ENCODE measurements at places on chromosomes 4 and X. TPM values are rescaled to one million over a fixed set of nuclear protein-coding genes. Genes with fewer than 3 reads are reported as not detected.

DNA sequence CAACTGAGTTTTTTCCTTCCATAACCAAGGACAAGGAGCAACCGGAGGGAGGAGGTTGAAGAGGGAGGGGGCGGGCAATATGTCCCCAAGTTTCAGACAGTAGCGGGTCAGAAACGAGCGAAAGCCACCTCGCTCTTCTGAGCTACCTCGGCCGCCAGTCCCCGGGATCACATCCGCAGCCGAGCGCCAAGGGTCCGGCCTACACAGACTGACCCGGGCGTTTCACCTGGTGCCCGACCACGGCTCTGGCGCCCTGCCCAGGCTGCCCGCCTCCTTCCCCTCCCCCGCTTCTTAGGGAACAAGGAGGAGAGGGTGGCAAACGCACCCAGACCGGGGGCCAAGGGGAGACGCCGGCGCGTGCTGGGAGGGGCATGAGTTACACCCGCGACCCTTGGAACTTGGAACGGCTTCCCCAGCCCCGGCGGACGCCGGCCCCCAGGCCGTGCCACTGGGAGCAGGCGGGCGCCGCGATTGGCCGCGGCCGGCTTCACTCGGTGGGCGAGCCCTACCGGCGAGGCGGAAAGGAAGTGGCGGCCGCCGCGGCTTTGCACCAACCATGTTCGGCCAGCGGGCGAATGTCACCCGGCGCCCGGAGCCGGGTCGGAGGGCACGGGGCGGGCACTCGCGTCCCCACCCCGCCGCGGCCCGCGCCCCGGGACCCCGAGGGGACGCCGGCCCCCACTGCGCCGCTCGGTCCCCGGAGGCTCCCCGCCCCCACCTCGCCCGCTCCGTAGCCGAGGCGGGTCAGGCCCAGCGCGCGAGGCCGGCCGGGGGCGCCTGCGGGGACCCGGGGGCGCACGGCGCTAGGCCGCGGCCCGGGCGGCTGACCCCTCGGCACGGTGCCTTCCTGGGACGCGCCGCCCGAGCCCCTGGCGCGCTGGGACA, 1.5 kb downstream of the IRF2 start:
- peaks cover 10% of the 10 kb centered on the region for H3K4me1 ChIP-seq
- peak overlapping the region; percentile 99 for H3K27ac ChIP-seq
- no peaks in the 10 kb centered on the region for H3K36me3 ChIP-seq
- DNase-seq: peak; percentile 73

The KIF4A gene
- total RNA-seq: not detected

The PPP4R3C gene
- total RNA-seq: not detected

DNA sequence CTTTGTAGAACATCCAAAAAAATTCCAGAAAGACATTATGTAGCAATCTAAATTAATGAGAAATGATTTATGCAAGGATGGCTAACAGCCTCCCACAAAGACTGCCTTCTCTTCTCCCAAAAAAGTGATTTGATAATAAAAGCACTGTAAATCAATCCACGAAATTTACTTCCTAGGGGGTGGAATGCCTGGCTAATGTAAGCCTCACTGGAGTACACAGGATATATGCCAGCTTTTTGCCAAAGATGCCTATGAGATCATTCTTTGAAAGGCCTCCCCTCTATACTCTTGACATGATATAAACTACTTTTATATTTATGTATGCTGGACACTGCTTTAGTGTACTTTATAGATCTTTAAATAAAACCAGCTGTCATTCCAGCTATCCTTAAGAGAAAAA, 211.1 kb downstream of the ADAMTS3 start:
- no peak overlapping the region for H3K4me3 ChIP-seq
- H3K27me3 ChIP-seq: no peaks in the 10 kb centered on the region
- DNase-seq: no peak
- H3K4me1 ChIP-seq: no peaks in the 10 kb centered on the region
- no peak overlapping the region for H3K27ac ChIP-seq

- H3K27me3 ChIP-seq: no peaks in the 10 kb centered on the region
- H3K27ac ChIP-seq: no peak overlapping the region
- H3K4me1 ChIP-seq: no peaks in the 10 kb centered on the region
- no peaks in the 10 kb centered on the region for H3K36me3 ChIP-seq
- DNase-seq: no peak
These were observed 309.9 kb downstream of the SPOCK3 start for GRCh38 chr4:166924424-166924823.

Measured in uterus (tissue), 4 donors.